ENCODE measurements at places on chromosomes 16 and 17.

- DNase-seq, result no peak
Measured at GRCh38 chr16:66426112-66427035, 721 bp upstream of the BEAN1 start.

DNA sequence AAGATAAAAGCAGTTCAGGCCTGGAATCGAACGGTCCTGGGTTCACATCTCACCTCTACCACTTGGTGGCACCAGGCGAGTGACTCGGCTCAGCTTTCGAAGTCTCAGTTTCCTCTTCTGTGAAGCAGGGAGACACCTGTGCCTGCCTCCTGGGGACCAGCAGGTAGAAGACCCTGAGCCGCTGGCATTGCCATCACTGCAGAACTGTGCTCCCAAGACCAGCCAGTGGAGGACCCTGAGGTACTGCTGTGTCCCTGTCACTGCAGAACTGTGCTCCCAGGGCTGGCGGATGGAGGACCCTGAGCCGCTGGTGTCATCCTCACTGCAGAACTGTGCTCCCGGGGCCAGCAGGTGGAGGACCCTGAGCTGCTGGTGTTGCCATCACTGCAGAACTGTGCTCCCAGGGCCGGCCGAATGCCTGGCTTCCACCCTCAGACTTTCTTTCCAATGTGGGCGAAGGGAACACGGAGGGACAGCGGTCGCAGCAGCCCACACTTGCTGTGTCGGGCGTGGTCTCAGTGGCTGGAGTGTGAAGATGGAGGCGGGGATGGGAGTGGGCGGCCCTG, 8.7 kb upstream of the SLC7A5 start:
- DNase-seq, result no peak

- DNase-seq, result no peak
Measured at GRCh38 chr16:65657071-65657494, 535.2 kb upstream of the CDH11 start.

GRCh38 chr16:24668481-24669061, 60.9 kb upstream of the TNRC6A start:
- DNase-seq, result no peak

GRCh38 chr16:67645397-67646121, 615 bp downstream of the CARMIL2 start:
- DNase-seq, result no peak
